IPS DF 6.9 (cell line): ENCODE measurements at places on chromosomes 11 and 22.

DNA sequence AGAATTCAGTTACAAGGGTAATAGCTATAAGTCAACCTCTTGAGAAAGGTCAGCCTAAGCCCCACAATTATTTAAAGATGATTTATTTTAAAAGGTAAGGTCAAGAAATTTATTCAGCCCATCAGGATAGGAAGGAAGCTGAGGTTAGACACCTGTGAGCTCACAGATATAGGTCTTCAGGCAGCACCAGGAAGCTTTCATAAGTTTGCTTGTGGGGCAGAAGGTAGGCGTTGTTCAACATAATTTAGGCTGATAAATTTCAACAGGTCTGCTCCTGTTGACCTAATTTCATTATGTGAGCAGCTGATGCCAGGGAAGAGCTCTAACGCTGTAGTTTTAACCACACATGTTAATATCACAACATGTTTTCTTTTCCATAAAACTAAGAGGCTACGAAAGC lies 118.1 kb upstream of the APOA1 start:
- H3K4me1 ChIP-seq = no peaks in the 10 kb centered on the region
- H3K27me3 ChIP-seq = no peaks in the 10 kb centered on the region
- no peak overlapping the region for H3K27ac ChIP-seq

GRCh38 chr11:60018058-60018457 lies 1.1 kb downstream of the OOSP4B start:
- H3K4me3 ChIP-seq = no peak overlapping the region
- H3K27ac ChIP-seq = no peak overlapping the region
- H3K4me1 ChIP-seq = no peaks in the 10 kb centered on the region
- no peaks in the 10 kb centered on the region for H3K36me3 ChIP-seq

DNA sequence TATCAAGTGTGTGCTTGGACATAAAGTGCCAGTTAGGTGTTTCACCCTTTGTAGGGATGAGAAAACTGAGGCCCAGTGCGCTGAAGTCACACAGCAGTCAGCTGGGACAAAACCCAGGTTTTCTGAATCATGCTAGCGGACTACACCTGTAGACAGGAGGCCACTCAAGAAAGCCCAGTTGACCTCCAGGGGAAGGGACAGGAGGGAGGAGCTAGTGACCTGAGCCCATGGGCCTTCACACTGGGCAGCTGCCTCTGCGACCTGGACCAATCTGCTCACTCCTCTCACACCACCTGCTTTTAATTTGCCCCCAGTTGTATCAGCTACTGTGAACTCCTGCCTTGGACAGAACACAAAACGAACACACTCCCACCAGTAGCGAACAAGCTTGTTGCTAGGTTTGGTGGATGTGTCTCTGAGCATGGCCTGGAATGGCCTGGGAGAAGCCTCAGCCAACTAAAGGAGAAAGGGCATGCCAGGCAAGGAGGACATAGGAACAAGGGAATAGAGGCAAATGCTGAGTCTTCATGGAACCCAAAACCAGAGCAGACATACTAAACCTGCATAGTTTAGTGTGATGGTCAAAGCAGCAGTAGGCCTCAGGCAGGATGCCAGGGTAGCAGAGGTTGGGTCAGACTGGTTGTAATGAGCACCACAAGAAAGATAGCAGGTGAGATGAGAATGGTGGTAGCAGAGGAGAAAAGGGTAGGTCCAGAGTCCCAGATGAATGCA lies 7.2 kb downstream of the LMO1 start:
- no peak overlapping the region for H3K4me3 ChIP-seq
- no peak for DNase-seq
- no peaks in the 10 kb centered on the region for H3K4me1 ChIP-seq

GRCh38 chr11:11843211-11843621 lies 1.4 kb downstream of the USP47 start:
- H3K27me3 ChIP-seq = no peaks in the 10 kb centered on the region
- H3K4me3 ChIP-seq = no peak overlapping the region
- H3K27ac ChIP-seq = no peak overlapping the region
- DNase-seq = no peak
- no peaks in the 10 kb centered on the region; the same call in 1 of the 2 replicates for H3K4me1 ChIP-seq
- H3K36me3 ChIP-seq = no peaks in the 10 kb centered on the region

GRCh38 chr11:64920124-64920523 lies 3.1 kb upstream of the ATG2A start:
- no peaks in the 10 kb centered on the region for H3K36me3 ChIP-seq
- H3K27me3 ChIP-seq = no peaks in the 10 kb centered on the region
- no peak overlapping the region for H3K27ac ChIP-seq
- DNase-seq = no peak

- no peaks in the 10 kb centered on the region for H3K27me3 ChIP-seq
- H3K27ac ChIP-seq = no peak overlapping the region
- H3K4me3 ChIP-seq = no peak overlapping the region
- no peaks in the 10 kb centered on the region; the same call in 1 of the 2 replicates for H3K36me3 ChIP-seq
- 0 out of 2 replicates have a peak, but pooled peaks cover 1% of the 10 kb centered on the region for H3K4me1 ChIP-seq
- no peak for DNase-seq
Observed at GRCh38 chr22:27382947-27383346, 418.6 kb downstream of the MN1 start.
